ENCODE measurements at places on chromosomes 2 and 18.

DNA sequence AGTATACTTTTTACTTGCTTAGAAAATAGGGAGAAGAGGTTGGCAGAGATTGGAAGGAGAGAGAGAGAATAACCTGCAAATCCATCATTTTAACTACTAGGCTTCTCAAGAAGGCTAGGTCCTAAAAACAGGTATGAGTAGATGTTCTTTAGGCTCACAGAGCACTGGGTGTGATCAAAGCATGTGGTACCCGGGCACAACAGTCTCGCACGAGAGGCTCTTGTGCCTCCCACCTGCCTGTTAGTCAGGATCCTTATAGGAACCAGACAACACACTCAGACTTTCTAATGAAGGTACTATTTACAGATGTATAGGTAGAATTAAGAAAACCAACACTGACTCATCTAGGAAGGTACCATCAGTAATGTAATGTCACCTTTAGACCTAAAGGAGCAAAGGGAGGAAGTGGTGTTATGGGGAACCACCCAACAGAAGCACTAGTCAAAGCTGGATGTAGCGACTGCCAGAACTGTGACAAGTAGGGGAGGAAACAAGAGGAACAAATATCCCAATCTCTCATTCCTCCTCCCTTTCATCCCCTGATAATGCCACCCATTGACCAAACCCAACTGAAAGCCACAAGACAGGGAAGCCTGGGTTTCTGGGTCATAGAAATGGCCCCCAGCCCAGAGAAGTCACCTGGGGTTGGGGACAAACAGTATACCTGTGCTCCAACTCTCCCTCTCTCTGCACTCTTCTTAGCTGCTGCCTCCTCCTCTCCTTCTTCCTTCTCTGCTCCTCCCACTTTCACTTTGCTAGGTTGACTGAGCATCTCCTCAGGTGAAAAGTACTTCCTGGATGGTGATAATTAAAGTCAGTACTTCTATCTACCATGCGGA lies 16.0 kb upstream of the MARCHF4 start:
- DNase-seq, result no peak

DNA sequence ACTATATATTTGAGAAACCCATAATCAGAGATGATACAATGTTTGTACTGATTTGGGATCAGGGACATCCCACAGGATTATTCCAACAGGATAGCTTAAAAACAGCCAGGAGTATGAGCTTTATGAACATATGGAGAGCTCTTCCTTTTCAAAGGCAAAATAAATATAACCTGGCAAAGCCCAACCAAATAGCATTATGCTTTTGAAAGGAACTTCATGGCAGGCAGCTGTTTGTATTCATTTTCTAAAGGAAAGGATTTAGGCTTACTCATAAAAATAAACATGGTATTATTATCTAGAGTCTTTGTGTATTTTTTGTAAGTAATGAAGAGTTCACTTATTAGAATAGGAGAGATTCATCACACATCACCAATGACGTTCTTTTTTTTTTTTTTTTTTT lies 44.4 kb downstream of the CCDC195 start:
- DNase-seq, result no peak

- no peak for DNase-seq
Measured at GRCh38 chr18:27789406-27789805, 387.5 kb downstream of the CDH2 start.

DNA sequence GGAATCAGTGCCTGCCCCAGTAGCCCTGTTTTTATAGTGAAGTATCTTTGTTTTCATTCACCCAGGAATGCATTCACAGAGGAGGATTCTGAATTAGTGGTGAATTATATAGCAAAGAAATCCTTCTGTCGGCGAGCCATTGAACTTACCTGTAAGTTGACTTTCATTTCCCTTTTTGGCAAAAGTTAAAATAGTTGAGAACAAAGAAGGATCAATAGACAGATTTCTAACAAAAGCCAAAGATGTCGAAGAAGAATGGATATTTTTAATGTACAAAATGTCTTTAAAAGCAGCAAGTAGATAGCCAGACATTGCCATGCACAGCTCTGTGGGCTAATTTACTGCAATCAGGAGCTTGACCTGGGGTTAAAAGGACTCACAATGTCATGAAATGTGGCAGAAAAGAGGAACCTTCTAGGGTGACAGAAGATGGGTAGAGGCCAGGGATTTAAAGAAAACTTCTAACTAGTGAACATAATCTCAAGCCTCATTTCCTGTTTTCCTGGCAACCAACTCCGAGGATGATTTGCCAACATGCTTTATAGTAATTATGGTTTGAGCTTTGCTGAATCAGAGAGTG lies 53.8 kb upstream of the TMEM87B start:
- no peak for DNase-seq
